ENCODE measurements at places on chromosomes 11 and 22.
A peak's percentile ranks its signal among the peaks of the same experiment; 100 is the strongest.

DNA sequence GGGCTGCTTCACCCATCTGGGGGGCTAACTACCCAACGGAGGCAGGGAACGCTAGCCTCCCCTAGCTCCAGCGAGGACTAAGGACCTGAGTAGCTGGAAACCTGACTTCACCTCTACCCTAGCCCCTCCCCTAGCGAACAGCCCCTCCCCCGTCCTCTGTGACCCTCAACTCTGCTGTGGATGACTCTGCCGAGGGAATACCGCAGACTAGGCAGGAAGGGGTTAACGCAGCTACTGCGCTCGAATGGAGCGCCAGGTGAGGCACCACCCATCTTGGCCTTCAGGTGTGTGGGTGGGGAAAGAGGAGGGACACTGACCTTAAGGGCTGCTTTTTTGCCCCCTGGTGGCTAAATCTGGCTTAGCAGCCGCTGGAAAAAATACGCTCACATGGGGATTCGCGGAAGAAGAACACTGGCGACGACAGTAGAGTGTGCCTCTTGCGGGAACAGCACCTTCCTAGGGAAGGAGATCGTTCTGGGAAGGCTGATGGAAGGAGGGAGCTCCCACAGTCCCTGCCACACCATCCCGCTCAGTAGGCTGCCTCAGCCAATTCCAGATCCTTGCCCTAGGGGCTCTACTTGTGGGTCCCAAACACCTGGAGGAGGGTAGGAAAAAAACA lies 4.5 kb upstream of the BCL9L start:
- DNase-seq = peak; percentile 83

DNA sequence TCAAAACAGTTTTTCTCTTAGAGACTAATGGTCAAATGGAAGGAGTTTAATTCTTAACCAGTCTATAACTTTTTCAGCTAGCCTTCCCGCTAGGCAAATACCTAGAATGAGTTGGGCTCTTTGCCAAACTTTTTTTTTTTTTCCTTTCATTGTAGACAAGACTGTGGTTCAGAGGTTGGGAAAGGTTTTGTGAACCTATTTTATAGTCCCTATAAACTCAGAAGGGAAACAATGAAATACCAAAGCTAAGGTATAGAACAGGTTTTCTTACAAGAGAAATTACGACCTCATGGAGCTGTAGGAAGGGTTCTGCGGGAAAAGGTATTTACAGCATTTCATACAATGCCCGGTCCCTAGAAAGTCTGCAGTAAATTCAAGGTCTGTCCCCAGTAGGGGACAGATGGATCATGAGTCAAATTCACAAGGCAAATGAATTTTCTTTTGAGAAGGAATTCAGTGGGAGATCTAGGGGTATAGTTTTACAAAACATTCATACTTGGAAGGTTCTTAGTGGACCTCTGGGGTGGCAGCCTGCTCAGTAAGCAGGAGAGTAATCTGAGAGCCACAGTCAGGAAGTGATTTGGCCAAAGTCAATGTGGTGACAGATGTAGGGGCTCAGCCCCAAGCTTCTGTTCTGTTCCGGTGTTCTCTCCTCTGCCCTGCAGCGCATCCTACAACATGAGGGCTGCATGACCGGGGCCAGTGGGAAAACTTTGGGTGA lies 146.8 kb downstream of the DBX1 start:
- DNase-seq = no peak

DNA sequence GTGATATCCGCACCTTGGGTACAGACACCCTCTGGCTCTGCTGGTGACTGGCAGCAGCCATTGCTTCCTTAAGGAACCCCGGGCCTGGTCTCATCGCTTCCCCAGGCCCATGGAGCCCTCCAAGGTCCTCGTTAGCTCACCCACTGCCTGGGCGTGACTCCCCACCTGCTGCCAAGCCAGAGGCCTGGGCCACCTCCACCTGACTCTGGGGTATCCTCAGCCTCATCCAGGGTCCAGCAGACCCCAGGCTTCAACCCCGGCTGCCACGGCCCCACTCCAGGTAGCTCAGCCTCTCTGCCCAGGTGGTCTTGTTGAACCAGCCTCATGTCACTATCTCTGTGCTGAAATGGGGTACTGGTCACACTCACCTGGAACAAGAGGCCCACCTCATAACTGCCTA lies 337.9 kb downstream of the BRD1 start:
- no peak for DNase-seq

- no peak for DNase-seq
Observed at GRCh38 chr11:79902493-79902892, 461.7 kb upstream of the TENM4 start.

GRCh38 chr11:36530840-36531239 lies 20.8 kb upstream of the TRAF6 start:
- no peak for DNase-seq

All from hindlimb muscle (tissue), 1 donor.